ENCODE measurements at places on chromosomes 7 and 10. TPM values are rescaled to one million over a fixed set of nuclear protein-coding genes. Genes with fewer than 3 reads are reported as not detected.

- DNase-seq: no peak
Measured at GRCh38 chr7:25842201-25842733, 309.7 kb upstream of the NFE2L3 start.

The VWC2 gene
- total RNA-seq: 0.17 TPM

DNA sequence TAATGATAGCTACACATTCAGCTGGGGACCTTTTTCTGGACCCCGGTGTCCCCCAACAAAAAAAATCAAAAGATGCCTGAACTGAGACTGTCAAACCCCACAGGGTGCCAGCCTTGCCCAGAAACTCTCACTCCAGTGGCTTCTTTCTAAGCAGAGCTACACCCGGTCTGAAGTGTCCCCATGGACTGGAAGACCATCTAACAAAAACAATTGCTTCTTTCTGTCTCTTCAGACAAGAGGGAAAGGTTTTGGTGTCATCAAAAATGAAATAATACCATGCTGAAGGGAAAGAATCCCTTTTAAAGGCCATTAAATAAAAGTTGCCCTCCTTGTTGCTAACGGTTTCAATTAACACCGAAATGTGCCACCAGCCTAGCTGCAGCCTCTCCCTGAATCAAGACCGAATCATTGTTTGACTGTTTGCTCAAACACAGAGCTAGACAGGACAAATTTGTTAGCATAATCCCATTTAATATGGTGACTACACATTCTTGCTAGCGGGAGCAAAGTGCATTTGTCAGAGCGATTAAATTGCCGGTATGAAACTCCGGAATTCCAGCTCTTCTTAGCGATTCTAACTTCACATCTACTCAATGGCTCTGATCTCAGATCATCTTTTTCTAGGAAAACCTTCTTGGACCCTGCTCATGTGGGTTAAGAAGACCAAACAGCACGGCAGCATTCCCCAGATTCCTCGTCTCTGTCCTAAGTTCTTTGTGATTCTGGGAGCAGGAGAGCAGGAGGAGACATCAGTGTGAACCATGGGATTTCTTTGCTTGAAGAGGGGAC lies 397.5 kb upstream of the PRKCQ start:
- no peak for DNase-seq

The COMMD3 gene
- total RNA-seq: 48.4 TPM

The MYL10 gene
- total RNA-seq: not detected

DNA sequence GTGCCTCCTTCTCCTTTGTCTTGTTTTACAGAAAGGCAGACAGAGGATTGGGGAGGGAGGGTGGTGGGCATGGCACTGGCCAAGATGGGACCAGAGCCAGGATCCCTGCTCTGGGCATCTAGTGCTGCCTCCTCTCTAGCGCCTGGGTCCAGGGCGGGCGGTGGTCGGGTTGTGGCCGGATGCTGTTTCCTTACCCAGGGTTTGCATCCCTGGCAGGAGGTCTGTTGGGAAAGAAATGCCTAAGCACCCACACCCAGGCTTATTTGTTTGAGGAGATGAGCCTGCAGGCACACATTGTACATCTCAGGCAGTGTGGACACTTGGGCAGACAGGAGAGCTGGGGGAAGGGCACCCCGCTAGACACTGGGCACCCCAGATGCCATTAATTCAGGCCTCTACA lies 102.3 kb upstream of the PCBD1 start:
- no peak for DNase-seq

DNA sequence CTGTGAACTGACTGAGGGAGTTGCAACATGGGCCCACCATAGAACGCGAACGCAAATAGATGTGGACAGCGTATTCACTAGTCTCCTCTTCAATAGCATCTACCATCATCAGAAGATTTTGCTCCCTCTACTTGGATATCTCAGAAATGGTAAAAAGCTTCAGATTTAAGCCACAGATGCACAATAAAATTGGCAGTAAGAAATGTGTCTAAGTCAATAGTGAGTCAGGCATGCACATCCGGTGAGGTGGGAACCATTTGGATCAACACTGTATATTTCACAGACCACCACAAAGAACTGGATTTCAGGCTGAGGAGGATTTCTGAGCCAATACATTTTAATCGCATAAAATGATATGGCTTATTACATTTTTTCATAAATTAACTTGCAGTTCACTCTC lies 111.5 kb upstream of the ADAM12 start:
- DNase-seq: no peak

- no peak for DNase-seq
Measured at GRCh38 chr7:2592375-2592865, 33.6 kb downstream of the IQCE start.

DNA sequence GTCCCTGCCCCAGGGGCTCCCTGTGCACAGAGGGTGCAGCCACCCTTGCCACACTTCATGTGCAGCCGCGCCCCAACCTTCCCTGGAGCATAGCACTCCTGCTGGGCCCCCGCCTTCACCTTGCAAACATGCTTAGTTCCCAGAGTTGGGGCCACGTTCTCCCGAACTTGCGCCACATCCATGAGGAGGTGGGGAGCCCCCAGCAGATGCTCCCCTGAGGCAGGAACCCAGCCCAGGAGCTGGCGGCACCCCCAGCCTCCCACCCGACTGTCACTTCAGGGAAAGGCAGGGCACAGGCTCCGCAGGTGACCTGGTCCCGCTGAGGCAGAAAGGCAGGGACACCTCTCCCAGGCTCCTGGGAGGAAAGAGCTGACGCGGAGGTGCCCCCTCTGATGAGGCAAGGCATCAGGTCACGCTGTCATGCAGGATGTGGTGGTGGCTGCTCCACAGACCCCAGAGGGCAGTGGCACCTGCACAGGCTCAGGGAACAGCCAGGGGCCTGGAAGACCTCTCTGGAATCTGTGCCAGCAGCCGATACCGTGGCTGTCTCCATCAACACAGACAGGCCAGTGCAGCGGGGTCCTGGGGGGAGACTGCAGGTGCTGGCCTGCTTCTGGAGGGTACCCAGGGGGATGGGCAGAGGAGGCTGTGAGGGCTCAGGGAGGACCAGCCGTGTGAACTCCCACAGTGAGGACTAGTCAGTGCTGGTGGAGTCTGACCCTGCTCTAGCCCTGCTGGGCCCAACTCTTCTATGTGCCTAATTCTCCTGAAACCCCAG lies 221.3 kb downstream of the MAD1L1 start:
- DNase-seq: no peak

- no peak for DNase-seq
Measured at GRCh38 chr10:13732465-13732881, 145.7 kb downstream of the PRPF18 start.

DNA sequence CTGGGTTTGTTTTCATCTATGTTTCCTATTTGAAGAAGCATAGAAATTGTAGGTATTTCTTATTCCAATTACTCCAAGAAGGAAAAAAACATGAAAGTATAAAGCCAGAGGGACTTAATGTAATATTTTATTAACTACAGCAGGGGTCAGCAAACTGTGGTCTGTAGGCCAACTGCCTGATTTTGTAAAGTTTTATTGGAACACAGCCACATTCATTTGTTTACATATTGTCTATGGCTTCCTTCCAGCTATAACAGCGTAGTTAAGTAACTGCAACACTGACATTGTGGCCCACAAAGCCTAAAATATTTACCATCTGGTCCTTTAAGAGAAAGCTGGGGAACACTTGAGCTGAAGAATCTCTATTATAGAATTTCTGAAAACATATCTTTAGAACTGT lies 306.2 kb downstream of the BICC1 start:
- DNase-seq: no peak

GRCh38 chr7:95595746-95596197 lies 544 bp downstream of the PDK4 start:
- no peak for DNase-seq

The C10orf90 gene
- not detected for total RNA-seq

DNA sequence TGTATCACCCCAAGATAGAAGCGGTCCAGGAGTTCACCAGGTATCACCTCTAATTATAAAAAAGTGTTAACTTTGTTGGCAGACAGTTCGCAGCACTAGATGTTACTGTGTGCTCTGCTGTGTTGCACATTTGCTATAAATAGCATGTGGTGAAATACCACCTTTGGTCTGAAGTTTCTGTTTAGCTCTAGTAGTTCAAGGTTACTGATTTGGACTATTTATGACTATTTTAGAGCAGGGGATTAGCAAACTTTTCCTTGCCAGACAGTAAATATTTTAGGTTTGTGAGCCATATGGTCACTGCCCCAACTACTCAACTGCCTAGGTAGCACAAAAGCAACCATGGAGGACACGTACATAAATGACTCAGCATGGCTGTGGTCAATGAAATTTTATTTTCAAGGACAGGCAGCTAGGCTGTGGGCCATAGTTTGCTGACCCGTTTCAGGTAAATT lies 16.5 kb downstream of the DENND10 start:
- no peak for DNase-seq

- no peak for DNase-seq
Measured at GRCh38 chr10:38038107-38038931, 27.8 kb downstream of the ZNF33A start.

DNA sequence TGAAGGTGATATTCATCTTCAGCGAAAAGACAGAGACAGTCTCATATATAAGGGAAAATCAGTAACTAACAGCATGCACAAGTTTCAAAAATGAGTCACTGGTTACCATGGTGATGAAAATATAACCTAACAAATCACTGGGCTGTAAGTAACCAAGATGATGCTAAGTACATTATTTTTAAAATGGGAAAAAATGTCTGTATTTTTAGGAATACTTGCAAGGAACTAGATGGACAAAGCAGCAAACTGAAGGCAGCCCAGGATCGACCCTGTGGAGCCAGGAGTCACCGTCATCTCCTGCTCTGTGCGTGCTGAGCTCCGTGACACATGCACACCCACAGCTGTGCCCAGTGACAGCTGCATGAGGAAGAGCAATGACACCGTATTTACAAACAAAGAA lies 137.3 kb downstream of the ELMO1 start:
- DNase-seq: no peak

DNA sequence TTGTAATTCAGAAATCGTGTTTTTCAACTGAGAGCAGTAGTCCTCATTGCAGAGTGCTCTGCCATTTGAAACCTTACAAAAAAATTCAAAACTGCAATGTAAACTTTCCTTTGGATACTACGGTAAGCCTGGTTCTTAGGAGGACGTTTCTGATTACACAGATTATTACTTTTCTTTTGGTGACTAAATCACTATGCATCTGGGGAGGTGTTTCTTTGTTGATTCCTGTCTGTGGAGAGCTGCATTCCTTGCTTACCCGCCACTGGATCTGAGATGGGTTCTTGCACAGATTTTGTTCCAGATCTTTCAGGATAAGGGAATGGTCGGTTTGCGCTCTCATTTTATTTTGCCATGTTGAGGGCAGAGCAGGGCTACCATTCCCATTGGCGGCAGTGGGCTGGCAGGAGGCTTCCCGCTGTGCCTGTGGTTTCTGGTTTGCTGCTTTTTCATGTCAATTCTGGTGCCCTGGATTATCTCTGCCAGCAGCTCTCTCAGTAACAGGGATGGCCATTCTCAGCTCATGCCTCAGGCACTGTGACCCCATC lies 485.1 kb downstream of the GLRX3 start:
- DNase-seq: no peak

The ELOVL3 gene
- not detected for total RNA-seq

GRCh38 chr7:70006261-70006920 lies 408.1 kb downstream of the AUTS2 start:
- no peak for DNase-seq

DNA sequence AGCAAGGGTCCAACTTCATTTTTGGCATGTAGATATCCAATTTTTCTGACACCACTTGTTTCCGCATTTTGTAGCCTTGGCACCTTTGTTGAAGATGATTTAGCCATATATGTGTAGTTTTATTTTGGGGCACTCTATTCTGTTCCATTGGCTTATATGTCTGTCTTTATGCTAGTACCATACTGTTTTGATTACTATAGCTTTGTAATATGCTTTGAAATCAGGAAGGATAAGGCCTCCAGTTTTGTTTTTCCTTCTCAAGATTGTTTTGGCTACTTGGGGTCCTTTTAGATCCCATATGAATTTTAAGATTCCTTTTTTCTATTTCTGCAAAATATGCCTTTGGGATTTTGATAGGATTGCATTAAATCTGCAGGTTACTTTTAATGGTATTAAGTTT lies 9.5 kb upstream of the BTBD16 start:
- no peak for DNase-seq

GRCh38 chr7:157493776-157494175 lies 157.0 kb downstream of the DNAJB6 start:
- no peak for DNase-seq

DNA sequence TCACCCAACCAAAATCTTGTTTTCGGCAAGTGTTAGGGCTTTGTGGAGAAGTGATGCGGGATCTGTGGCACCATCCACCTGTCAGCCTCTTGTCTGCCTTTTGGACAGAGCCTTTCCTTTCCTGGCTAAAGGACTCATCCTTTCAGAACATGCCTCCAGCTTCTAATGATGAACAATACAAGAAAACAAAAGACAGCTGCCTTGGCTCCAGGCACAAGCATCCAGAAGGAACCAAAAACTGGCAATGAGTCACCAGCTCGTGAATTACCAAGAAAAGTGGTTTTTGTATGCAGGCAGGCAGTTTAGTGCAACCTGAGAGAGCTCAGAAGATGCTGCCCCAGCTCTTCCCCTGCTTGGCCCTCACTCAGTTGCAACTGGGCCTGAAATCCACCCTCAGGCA lies 84.6 kb upstream of the NAMPT start:
- DNase-seq: no peak

- DNase-seq: no peak
Measured at GRCh38 chr10:79401015-79401921, 44.2 kb downstream of the ZCCHC24 start.

- peak; percentile 69 for DNase-seq
Measured at GRCh38 chr7:74174606-74175082, 488 bp downstream of the EIF4H start.

The PDK4 gene
- 36.2 TPM for total RNA-seq

Measured in mucosa of descending colon (tissue), 3 donors.